Body of pancreas (tissue), 4 donors: ENCODE measurements at places on chromosomes 16 and 17. TPM values are rescaled to one million over a fixed set of nuclear protein-coding genes. Genes with fewer than 3 reads are reported as not detected.

GRCh38 chr17:35314415-35315216 lies 58.8 kb downstream of the SLFN11 start:
- no peak overlapping the region for H3K27ac ChIP-seq
- no peak overlapping the region for H3K4me3 ChIP-seq

- H3K27ac ChIP-seq = no peak overlapping the region
- no peak for DNase-seq
- no peak overlapping the region for H3K4me3 ChIP-seq
These were observed 33.5 kb downstream of the SRL start for GRCh38 chr16:4208341-4208751.

DNA sequence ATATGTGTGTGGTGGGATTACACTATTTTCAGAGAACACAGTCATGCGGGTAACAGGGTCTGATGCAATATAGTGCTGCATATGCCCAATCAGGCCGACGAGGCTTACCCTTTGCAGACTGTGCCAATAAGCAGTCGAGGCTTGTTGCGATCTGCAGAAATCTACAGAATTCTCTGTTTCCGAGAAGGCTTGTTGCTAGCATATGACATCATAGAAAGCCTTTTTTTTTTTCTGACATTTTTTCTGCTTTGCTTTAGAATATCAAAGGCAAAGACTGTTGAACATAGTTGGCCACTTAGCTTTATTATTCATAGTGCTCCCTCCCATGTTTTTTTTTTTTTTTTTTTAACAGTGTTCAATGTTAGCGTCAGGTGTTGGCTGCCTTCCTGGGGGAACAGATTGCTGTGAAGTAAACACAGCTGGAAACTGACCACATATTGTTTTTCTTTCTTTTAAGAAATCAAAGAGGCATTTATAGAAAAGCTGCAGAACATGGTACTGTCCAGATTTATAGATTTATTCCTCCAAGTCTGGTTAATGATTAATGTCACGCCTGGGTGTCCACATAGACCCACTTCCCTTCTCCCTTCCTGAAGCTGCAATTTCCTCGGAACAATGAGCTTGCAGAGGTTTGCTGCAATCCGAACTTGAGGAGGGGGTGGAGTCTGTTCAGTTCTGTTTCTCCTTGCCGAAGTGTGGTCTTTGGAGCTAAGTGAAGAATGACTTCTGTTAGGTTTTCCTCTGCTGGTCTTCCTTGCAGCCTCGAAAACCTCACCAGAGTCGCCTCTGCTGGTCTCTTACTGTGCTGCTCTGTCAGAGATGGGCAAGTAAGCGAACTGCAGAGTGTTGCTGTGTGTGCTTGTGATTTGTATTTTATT lies 87.3 kb downstream of the MAP2K6 start:
- no peaks in the 10 kb centered on the region for H3K27me3 ChIP-seq
- DNase-seq = peak; percentile 55
- H3K4me1 ChIP-seq = peaks cover 52% of the 10 kb centered on the region
- no peak overlapping the region for H3K4me3 ChIP-seq
- H3K36me3 ChIP-seq = no peaks in the 10 kb centered on the region

- H3K27me3 ChIP-seq = no peaks in the 10 kb centered on the region
- H3K4me1 ChIP-seq = no peaks in the 10 kb centered on the region
- H3K27ac ChIP-seq = no peak overlapping the region
- no peak overlapping the region for H3K4me3 ChIP-seq
- DNase-seq = no peak
- no peaks in the 10 kb centered on the region for H3K36me3 ChIP-seq
These were observed 15.5 kb upstream of the BRCA1 start for GRCh38 chr17:43140396-43141332.

GRCh38 chr16:12501707-12502457 lies 301.8 kb downstream of the CPPED1 start:
- no peak overlapping the region for H3K27ac ChIP-seq
- H3K4me3 ChIP-seq = no peak overlapping the region
- no peak for DNase-seq
- H3K36me3 ChIP-seq = no peaks in the 10 kb centered on the region
- no peaks in the 10 kb centered on the region for H3K27me3 ChIP-seq

- DNase-seq = no peak
- H3K27ac ChIP-seq = no peak overlapping the region
- no peaks in the 10 kb centered on the region for H3K27me3 ChIP-seq
- H3K36me3 ChIP-seq = no peaks in the 10 kb centered on the region
- no peak overlapping the region for H3K4me3 ChIP-seq
These were observed 2.1 kb upstream of the CD2BP2 start for GRCh38 chr16:30357085-30357714.

DNA sequence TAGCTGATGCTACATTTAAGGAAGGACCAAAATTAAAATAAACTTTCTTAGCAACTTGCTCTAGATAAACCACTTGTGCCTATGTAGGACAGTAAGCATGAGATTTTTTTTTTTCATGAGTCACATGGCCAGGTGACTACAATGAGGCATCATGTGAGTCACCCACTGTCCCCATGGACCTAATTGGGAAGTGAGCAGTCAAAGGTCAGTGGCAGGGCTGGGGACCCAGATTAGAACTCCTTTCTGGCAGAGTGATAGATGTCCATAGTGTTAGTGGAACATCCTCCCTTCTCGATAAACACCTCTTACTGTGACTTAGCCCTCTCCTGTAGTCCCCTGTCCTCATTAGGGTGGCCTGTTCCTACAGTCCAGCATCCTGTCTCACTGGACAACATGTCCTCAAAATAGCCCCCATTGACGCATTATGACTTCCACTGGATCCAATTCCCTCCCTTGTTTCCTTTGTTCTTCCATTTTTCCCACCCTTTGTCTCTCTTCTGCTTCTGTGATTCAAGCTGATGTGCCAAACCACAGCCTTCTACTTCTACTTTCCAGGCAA lies 12.4 kb downstream of the ITGB3 start:
- no peak overlapping the region for H3K4me3 ChIP-seq
- H3K36me3 ChIP-seq = no peaks in the 10 kb centered on the region
- DNase-seq = no peak
- no peaks in the 10 kb centered on the region for H3K27me3 ChIP-seq
- no peak overlapping the region for H3K27ac ChIP-seq

The HSD3B7 gene
- total RNA-seq = 21.4 TPM

The DRC7 gene
- 1.3 TPM for total RNA-seq

The TTLL6 gene
- total RNA-seq = 0.26 TPM

The ABCA9 gene
- total RNA-seq = 8.8 TPM
